ENCODE measurements at places on chromosomes 3 and 15.

- DNase-seq = no peak
Measured at GRCh38 chr3:173639098-173639497, 241.6 kb downstream of the NLGN1 start.

DNA sequence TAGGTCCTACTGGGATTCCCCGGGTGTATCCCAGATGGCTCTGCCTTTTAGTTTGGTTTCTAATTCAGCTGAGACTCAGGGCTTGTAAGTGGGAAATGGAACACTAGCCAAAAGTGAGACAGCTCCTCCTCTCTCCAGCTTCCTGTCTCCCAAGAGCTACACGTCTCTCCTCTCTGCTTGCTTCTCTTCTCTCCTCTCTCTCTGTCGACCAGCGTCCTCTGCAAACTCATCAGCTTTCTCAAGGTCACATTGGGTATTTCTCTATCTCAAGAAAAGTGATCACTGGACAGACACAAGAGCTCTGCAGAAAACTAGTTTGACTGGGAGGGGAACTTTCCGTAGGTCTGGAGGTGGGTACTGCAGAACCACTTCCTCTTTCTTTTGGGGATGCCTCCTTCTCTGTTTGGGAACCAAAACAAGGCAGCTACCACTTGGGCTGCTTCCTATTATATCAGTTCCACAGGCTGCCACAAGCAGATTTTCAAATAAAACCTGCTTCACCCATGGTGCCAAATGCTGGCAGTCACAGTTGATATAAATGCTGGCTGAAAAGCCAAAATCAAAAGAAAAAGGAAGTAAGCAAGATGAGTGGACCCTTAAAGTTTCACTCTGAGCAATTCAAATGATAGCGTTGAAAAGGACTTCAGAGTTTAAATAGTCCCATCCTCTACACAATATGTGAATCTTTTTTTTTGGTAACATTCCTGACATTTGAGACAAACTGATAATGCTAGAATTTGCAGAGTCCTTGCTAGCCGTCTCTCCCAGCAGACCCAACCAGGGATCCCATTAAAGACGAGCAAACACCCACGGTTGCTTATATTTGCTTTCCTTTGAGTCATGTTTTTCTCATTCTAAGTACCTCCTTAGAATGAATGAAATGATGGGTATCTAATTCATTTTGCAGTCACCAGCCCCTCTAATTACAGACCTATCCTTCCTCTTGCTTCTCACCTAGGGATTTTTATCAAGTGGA is 7.2 kb upstream of the DYNC1LI1 start:
- no peak for DNase-seq

- peak; percentile 3 for DNase-seq
Measured at GRCh38 chr3:151599103-151599672, 134.5 kb upstream of the AADACL2 start.

- DNase-seq = no peak
Measured at GRCh38 chr3:127145266-127145665, 47.7 kb upstream of the PRR23E start.

GRCh38 chr3:29291982-29292363 is 11.1 kb downstream of the RBMS3 start:
- no peak for DNase-seq

DNA sequence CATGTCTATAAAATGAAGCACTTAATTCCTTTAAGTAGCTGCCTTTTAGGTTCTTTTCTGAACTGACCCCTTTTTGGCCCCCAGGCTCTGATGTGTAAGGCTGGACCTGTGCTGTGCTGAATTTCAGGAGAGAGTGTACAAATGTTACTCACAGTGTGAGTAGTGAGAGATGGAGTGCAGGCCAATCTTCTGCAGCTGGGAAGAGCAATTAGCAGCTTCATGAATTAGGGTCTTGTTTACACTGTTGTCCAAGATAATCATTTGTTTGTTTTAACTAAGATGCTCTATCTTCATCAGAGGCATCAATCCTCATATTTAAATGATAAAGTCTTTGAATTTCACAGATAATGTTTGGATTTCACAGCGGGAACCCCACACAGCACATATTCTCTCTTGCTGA is 19.4 kb downstream of the ARPP21 start:
- no peak for DNase-seq

GRCh38 chr15:97745481-97746071 is 214.9 kb upstream of the ARRDC4 start:
- DNase-seq = peak; percentile 16

DNA sequence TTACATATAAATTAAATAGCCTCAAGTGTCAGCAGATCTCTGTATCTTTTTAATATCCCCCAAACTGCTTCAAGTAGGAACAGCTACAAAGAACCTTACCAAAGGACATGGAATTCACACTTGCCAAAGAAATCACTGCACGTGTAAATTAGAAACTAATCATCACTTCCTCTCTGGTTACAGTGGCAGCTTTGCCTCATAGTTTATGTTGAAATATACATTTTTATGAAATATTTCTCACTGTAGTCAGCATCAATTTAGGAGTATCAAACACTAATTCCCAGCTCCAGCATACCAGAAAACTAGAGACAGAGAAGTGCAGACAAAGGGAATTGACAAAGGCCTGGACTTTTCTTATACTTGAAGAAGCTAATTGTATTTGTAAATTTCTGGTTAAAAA is 260.9 kb downstream of the TIGIT start:
- DNase-seq = no peak

GRCh38 chr15:55240125-55240760 is 43.5 kb upstream of the RSL24D1 start:
- DNase-seq = no peak

DNA sequence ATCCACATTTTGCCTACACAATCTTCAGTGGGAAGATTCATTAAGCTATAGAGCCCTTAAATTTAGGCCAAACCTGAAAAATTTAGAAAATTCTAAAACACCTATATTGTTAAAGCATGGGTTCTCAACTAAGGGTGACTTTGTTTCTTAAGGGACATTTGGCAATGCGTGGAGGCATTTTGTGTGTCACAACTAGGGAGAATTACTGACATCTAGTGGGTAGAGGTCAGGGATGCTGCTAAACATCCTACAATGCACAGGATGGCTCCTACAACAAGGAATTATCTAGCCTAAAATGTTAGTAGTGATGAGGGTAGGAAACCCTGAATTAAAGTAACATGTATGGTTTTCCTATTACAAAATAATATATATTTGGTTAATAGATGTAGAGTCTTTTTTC is 55.8 kb downstream of the TBC1D5 start:
- peak; percentile 47 for DNase-seq

GRCh38 chr3:188125076-188125475 is 28.9 kb upstream of the LPP start:
- no peak for DNase-seq

- DNase-seq = no peak
Measured at GRCh38 chr3:44885618-44886017, 11.2 kb downstream of the TGM4 start.

- no peak for DNase-seq
Measured at GRCh38 chr15:75213768-75214221, 12.1 kb downstream of the C15orf39 start.

DNA sequence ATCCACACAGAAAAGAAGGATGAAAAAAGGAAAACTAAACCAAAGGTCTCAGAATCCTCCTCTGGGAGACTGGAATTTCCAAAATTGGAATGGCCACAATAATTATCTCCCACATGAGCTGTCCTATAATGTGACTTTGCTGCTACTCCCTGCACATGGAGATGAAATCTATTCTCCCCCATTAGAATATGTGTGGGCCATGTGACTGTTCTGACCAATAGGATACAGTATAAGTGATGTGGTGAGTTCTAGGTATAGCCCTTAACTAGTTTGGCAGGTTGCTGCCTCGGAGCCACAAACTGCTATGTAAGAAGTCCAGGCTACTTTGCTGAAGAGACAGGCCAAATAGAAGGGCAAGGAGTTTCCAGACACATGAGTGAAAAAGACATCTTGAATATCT is 5.2 kb downstream of the TRIM59 start:
- peak; percentile 46 for DNase-seq

DNA sequence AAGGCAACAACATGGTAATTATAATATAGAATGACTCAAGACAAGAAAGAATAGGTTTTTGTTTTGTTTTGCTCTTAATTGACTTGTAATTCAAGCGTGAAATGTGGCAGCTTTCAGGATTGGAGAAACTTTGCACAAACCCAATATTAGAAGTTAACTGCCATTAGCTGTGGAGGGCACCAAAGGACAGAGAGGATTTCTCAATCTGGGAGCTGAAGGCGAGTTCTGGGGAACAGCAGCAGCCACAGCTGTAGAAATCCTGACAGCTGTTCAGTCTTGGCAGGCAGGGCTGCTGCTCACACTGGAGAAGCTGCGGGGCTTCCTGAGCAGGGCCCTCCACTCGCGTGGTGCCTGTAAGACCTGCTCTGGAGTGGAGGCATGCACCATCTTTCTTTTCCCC is 182.2 kb upstream of the IL12A start:
- no peak for DNase-seq

DNA sequence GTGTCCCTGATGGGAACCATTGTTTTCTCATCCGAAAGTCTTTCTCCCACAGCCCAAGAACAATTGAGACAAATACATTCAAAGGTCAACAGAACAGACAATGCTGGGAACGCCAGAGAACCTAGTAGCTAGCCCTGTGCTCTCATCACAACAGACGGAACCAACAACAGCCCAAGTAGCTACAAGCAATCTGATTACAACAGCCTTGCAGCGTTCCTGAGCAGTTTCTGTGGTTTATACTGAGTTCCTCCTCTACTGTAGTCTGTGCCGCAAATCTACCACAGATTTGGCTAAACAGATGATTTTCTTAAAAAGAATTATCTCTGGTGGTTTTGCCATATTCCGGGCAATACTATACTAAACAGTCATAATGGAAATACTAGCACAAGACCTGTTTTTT is 435.6 kb downstream of the MECOM start:
- DNase-seq = no peak

- DNase-seq = no peak
Measured at GRCh38 chr3:143122089-143122430, 2.5 kb downstream of the CHST2 start.

DNA sequence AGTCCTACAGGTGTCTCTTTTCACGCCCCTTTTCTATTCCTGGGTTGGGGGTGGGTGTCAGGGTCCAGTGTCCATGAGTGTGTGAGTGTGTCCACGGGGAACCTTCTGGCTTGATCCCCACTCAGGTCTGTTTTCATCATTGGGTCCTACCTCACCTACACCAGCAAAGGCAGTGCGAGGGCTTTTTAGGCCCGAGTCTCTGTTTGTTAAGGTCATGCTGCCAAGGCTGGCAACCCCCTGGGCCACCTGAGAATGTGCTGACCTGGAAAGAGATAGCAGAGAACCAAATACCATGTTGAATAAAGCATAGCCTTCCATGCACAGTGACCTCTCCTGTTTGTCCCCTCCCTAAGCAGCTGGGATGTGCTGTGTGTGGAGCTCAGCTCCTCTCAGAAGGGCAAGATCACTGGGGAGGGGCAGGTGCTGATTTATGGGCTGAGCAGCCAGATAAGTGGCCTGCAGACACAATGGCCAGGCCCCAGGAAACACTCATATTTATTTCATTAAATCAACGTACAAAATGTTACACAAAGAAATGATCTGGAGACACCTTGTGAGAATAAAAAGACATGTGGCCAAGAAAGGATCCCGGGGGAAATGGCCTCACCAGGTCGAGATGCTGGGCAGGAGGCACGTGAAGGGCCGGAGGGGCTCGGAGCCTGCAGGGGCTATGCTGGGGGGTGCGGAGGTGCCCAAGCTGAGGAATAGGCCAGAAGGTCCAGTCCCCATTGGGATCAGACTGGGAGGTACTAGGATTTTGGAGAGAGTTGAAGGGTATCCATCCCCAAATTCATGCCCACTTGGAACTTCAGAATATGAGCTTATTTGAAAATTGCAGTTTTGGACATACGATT is 36.1 kb downstream of the RAB6B start:
- peak; percentile 6 for DNase-seq

DNA sequence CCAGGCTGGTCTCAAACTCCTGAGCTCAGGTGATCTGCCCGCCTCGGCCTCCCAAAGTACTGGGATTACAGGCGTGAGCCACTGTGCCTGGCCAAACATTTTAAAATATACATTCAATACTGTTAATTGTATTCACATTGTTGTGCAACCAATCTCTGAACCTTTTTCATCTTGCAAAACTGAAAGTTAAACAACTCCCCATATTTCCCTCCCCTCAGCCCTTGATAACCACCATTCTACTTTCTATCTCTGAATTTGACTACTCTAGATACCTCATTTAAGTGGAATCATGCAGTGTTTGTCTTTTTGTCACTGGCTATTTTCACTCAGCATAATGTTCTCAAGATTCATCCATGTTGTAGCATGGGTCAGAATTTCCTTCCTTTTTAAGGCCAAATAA is 30.0 kb downstream of the HMCES start:
- no peak for DNase-seq

DNA sequence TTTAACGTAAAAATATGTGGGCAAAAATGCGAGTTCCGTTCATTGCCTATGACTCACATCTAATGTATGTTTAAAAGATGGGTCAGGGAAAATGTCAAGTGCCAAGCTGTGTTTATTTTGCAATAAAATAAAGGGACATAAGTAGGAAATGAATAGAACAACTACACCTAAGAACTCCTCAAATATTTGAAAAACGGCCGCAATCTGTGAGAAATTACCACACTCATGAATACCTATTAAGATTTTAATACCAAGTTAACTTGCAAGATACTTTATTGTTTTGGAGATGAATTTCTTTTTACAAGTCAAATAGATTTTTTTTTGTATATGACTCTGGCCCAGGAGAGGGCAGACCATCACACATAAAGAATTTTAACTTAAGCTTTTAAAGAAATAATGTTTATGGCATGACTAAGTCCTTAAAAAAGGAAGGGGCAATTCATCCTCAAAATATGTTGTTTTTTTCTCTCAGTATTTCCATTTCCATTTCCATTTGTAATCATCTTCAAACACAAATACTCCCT is 152.7 kb downstream of the SUCNR1 start:
- peak; percentile 26 for DNase-seq

DNA sequence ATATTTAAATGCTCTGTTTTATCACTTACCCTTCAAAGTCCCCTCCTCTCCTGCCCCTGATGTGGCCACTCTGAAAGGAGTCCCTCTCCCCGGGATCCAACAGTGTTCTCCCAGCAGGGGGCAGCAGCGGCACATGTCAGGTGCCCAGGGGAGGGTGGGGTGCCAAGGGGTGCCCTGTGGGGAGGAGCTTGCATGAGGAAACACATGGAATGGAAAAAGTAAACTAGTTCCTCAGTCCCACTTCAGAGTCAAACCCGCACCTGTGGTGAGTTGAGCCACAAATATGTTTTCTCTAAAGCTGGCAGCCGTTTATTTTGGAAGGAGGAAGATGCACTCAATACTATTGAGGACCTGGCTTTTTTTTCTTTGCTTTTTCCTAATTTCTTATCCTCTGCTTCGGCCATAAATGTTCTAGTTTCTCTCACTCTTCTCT is 30.1 kb upstream of the NRROS start:
- peak; percentile 95 for DNase-seq

- DNase-seq = no peak
Measured at GRCh38 chr15:32763295-32763694, 45.5 kb downstream of the GREM1 start.

Measured in erythroblast (primary cell).